Omental fat pad (tissue), 4 donors: ENCODE measurements at places on chromosomes 5 and 9. TPM values are rescaled to one million over a fixed set of nuclear protein-coding genes. Genes with fewer than 3 reads are reported as not detected.

GRCh38 chr5:159936686-159937329 lies 20.5 kb downstream of the ADRA1B start:
- DNase-seq = no peak

PPP6C gene
- 43.2 TPM for total RNA-seq

GRCh38 chr5:146805081-146805480 lies 73.5 kb downstream of the PPP2R2B start:
- no peak for DNase-seq

GRCh38 chr9:135602789-135603481 lies 36.4 kb downstream of the GLT6D1 start:
- peak; percentile 40 for DNase-seq

- no peak for DNase-seq
These were observed 430.6 kb downstream of the NR2F1-AS1 start for GRCh38 chr5:93150311-93151012.

DNA sequence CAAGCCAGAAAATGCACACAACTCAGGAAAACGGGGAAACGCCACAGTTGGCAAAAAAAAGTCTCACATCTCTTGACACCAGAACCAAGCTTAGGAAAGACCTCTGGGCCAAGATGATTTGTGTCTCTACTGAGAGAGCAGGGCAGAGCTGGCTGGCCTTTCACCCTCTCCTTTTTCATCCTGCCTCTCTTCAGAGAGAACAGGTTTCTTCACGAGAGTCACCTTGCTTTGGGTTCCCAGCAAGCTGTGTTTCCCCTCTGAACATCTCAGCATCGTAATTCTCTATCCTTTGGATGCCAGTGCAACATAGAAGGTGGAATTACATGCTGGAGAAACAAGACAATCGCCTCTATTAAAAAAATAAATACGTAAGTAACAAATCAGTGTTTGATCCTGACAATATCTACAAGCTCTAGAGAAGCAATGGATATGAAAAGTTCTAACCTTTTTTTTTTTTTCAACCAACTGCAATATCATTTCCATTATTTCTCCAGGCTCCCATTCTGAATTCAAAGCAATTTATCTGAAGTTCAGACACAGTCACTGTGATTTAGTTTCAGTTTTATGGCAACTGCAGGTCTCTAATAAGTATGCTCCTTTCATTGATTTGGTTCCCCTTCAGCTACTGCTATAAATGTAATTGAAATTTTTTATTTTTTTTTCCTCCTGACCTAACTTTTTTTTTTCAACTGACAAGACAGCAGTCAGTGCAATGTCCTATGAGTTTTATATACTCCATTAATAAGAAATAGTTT lies 708.6 kb downstream of the DTWD2 start:
- DNase-seq = no peak

GRCh38 chr5:133753856-133754255 lies 141.5 kb upstream of the FSTL4 start:
- DNase-seq = no peak

LCP2 gene
- total RNA-seq = 68.6 TPM

MYMK gene
- not detected for total RNA-seq

CBY3 gene
- total RNA-seq = not detected

ACSL6 gene
- total RNA-seq = not detected

ROPN1L gene
- total RNA-seq = 2.2 TPM

IL3 gene
- total RNA-seq = not detected

- no peak for DNase-seq
These were observed 92.6 kb upstream of the PTPRD start for GRCh38 chr9:10705383-10705782.

ARID3C gene
- not detected for total RNA-seq

- no peak for DNase-seq
These were observed 18.2 kb downstream of the GNPDA1 start for GRCh38 chr5:141994511-141995136.

HTR1A gene
- not detected for total RNA-seq

ESM1 gene
- total RNA-seq = not detected

GRCh38 chr5:64229163-64229774 lies 63.6 kb downstream of the RNF180 start:
- DNase-seq = no peak

DPYSL3 gene
- total RNA-seq = 78.0 TPM

- DNase-seq = no peak
These were observed 109.5 kb downstream of the TAF11L14 start for GRCh38 chr5:17743580-17744435.

- DNase-seq = no peak
These were observed 28.7 kb downstream of the DNM1 start for GRCh38 chr9:128231638-128232527.

DNA sequence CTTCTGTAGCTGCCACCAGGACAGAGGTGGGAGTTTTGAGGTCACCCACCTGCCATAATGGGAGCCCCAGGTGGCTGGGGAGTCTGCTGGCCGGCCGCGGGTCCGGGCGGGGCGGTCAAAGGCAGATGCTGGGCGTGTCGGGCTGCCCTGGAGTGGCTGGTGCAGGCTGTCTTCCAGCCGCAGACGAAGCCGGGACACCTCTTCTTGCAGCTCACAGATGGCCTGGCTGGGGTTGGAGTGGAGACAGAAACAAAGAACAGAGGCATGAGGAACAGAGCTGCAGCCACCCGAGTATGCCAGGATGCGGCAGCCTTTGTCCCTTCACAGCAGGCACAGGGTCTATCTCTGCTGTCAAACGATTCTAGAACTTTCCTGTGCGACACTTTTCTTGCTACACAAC lies 18.0 kb downstream of the ORM2 start:
- DNase-seq = no peak

GRCh38 chr9:115964710-115965347 lies 188.8 kb upstream of the PAPPA start:
- no peak for DNase-seq

DNA sequence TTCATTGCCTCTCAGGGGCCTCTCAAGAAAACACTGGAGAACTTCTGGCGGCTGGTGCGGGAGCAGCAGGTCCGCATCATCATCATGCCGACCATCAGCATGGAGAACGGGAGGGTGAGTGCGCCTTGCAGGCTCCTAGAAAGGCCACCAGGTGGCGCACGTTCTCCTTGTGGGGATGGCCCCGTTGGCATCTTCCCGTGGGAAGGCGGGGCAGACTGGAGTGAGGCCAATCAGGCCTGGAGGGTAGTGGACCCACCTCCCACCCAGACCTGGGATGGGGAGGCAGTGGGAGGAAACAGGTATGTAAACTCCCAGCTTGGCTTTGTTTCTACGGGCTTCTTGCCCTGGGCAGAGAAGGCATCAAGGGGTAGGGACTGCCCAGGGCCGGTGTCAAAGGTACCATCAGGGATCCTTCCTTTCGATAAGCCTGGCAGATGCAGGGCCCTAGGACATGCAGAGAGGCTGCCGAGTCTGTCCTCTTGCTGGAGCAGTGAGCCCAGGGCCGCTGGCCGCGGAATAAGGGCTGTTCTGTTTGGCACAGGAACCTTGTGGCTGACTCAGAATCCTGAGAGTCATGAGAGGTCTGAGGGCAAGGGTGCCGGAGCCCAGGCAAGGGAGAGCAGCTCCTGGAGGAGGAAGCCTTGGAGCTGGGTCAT lies 18.9 kb upstream of the SPTLC1 start:
- peak; percentile 81 for DNase-seq

RNF180 gene
- 18.1 TPM for total RNA-seq

- no peak for DNase-seq
These were observed 5.3 kb downstream of the SLC25A25 start for GRCh38 chr9:128073253-128073886.

DNA sequence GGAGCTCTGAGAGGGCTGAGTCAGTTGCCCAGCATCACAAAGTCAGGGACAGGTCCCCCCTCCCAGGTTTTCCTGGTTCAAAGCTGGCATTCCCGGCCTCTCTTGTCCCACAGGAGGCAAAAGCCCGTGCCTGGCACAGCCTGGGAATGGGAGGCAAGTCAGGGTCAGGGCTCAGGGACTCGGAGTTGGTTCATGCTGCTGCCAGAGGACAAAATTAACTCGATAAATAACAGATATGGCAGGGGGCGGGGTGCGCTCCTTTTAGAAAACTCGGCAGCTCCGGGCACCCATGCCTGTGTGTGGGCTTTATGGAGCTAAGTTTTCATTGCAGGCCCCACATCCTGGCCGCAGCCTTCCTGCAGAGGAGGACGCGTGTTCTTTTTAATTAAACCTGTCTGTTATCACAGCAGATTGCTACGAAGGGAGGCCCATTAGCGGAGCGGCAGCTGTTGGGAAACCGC lies 62.8 kb upstream of the LMX1B start:
- no peak for DNase-seq

- DNase-seq = no peak
These were observed 54.8 kb upstream of the NCS1 start for GRCh38 chr9:130117376-130117775.

DNA sequence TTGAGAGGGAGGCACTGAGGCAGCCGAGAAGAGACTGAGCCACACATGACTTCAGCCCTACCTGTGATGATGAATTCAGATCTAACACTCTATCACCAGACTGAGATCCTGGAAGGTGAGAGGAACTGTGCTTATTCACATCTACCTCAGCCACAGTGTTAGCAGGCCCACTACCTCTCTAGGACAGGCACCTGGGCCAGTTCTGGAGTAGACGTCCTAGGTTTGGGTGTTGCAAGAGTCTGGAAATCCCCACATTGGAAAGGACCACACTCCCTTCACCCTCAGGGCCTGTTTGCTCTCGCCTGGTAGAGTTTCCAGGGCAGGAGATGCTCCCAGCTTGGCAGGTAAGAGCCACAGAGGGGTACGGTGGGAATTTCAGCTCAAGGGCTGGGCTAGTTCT lies 113.8 kb upstream of the CCL21 start:
- DNase-seq = no peak

CYLC2 gene
- not detected for total RNA-seq
